ENCODE measurements at places on chromosomes 5 and 9. TPM values are rescaled to one million over a fixed set of nuclear protein-coding genes. Genes with fewer than 3 reads are reported as not detected.

GRCh38 chr9:133355881-133356357 lies 368 bp downstream of the SURF1 start:
- DNase-seq, result no peak

- no peak for DNase-seq
Measured at GRCh38 chr5:93378073-93378472, 202.9 kb downstream of the NR2F1-AS1 start.

- DNase-seq, result no peak
Measured at GRCh38 chr5:60852317-60852716, 8.2 kb upstream of the ELOVL7 start.

DNA sequence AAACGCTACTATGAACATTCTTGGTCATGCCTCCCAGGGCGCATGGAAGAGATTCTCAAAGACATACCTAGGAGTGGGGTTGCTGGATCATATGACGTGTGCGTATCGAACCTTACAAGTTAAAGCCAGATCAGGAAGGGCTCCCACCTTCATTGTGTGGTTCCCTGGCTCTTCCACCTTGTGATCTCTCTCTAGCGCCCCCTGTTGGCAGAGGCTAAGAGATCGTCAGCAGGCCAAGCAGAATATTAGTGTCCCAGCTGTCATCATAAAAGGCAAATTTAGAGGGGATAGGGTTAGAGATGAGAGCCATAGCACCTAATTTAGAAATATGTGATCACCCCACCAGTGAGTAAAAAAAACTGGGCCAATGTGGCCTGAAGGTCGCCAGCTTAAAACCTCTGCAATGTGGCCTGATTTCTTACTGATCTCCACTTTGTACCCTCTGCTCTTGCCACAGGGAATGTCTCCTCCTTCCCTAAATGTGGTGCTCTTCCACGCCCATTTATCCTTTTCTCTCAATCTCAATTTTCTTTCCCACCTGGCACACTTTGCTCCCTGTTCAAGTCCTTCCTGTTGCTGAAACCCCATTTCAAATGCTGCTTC lies 91.7 kb upstream of the SHB start:
- DNase-seq, result no peak

GRCh38 chr5:173232499-173233346 lies 2.3 kb downstream of the NKX2-5 start:
- DNase-seq, result no peak

DNA sequence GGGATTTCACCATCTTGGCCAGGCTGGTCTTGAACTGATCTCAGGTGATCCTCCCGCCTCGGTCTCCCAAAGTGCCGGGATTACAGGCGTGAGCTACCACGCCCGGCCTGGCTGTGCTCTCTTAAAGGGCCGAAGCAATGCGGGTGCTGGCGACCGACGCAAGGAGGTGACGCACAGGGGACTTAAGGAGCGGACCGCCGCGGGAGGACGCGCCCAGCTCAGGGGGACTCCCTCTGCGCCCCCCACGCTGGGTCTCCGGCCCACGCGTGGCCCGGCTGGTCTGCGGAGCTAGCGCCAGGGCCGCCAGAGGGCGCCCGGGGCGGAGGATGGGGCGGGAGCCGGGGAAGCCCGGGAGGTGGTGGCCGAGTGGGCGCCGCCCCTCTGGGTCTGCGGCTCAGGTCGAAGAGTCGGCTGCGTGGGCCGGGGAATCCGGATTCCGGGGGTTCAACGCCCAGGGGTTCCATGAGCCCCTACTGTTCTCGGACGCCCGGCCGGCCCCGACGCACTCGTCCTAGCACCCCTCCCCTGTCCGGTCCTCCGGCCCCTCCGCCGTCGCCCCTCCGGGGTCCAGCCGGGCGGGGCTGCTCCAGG lies 502 bp upstream of the CERCAM start:
- no peak for DNase-seq

DNA sequence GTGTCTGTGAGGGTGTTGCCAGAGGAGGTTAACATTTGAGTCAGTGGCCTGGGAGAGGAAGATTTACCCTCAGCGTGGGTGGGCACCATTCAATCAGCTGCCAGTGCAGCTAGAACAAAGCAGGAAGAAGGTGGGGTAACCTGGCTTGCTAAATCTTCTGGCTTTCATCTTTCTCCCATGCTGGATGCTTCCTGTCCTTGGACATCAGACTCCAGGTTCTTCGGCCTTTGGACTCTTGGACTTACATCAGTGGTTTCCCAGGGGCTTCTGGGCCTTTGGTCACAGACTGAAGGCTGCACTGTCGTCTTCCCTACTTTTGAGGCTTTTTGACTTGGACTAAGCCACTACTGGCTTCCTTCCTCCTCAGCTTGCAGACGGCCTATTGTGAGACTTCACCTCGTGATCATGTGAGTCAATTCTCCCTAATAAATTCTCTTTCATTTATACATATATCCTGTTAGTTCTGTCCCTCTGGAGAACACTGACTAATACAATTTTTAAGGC lies 38.1 kb downstream of the PBX3 start:
- DNase-seq, result no peak

- no peak for DNase-seq
Measured at GRCh38 chr5:83341815-83342334, 129.7 kb upstream of the VCAN start.

- DNase-seq, result no peak
Measured at GRCh38 chr9:121439711-121440664, 59.7 kb downstream of the GGTA1 start.

GRCh38 chr9:77316058-77316457 lies 138.7 kb downstream of the VPS13A start:
- no peak for DNase-seq

DNA sequence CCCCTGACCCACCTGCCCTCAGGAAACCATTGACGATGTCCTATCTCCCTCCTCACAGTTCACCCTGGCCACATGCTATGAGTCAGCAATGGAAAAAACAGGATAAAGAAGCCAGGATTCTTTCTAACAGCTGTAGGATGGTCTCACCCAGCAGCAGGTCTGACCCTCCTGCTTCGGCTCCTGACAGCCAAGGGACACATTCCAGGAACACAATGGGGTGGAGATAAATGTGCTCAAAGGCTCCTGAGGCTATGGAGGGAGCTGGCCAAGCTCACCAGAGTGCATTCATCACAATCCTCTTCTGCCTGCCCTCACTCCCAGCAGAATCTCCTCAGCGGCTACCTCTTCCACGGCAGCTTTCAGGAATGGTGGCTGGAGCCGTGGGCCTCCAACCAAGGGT lies 170.3 kb downstream of the PJA2 start:
- no peak for DNase-seq

DNA sequence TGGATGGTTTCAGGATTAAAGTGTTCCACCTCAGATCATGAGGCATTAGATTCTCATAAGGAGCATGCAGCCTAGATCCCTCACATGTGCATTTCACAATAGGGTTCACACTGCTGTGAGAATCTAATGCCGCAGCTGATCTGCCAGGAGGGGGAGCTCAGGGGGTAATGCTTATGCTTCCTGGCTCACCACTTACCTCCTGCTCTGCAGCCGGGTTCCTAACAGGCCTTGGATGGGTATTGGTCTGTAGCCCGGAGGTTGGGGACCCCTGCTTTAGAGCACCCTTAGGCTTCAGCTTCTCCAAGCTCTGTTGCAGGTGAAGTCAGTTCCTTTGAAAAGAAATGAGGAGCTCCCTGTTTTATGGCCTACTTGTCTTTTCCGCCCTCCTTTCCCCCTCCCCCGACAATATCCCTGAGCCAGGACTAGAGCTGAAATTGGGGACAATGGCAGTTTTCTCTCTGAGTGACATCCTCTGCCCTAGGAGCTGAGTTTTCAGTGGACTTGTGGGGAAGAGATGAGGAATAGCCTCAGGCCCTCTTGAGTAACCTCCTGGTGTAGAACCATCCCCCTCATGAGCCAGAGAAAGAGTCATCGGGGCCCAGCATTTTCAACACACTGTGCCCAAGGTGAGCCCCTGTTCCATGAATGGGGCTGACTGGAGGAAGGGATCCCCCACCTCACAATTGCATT lies 16.2 kb upstream of the MAT2B start:
- DNase-seq, result no peak

GRCh38 chr5:150347003-150347402 lies 10.5 kb upstream of the TCOF1 start:
- no peak for DNase-seq

DNA sequence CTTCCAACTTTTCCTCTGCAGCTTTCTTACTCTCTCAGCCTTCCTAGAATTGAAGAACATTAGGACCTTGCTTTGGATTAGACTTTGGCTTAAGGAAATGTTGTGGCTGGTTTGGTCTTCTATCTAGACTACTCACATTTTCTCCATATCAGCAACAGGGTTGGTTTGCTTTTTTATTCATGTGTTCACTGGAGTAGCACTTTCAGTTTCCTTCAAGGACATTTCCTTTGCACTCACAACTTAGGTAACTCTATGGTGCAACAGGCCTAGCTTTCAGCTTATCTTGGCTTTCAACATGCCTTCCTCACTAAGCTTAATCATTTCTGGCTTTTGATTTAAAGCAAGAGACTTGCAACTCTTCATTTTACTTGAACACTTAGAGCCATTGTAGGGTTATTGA lies 153.1 kb downstream of the CCDC192 start:
- no peak for DNase-seq

DNA sequence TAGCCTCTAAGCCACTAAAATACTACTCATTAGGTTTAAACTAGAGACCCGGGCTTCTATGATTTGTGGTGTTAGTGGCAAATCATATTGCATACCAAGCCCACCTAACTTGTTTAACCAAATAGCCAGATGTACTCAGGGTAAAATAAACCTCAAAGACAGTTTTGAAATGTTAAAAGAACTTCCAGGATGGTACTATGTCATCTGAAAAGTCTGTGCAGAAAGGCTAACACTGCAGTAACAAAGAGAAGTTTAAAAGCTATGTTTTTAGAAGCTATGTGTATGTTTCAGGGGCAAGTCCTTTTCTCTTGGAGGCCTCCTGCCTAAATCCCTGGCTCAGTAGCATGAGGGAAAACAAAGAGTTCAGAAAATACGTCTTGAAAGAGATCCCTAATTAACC lies 84.9 kb upstream of the IL7R start:
- no peak for DNase-seq

GRCh38 chr9:131407717-131408195 lies 13.9 kb downstream of the PRRC2B start:
- no peak for DNase-seq

DNA sequence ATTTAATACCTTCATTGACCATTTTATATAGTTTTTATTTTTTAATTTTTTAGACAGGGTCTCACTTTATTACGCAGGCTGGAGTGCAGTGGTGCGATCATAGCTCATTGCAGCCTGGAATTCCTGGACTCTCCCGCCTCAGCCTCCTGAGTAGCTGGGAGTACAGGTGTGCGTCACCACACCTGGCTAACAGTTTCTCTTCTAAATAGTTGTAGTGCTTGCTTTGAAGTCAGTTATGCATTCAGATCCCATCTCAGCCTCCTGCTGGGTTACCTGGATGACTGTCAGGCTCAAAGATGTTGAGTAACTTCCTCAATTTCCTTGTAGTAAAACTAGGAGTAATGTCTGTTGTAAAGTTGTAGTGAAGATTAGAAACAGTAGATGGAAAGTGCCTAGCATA lies 21.4 kb downstream of the SNX18 start:
- no peak for DNase-seq

DNA sequence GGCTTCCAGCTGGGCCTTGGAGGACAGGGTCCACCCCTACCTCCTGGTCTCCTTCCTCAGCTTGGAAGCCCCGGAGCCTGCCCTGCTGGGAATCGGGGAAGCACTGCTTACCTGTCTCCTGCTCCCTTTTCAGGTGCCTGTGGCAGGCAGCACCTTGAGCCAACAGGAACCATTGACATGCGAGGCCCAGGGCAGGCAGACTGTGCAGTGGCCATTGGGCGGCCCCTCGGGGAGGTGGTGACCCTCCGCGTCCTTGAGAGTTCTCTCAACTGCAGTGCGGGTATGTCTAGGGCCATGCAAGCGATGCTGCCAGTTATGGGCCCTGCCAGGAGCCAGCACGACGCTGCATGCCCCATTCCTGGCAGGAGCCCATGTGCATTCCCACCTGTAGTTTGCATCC lies 3.8 kb upstream of the CACFD1 start:
- no peak for DNase-seq

- no peak for DNase-seq
Measured at GRCh38 chr9:135782946-135783345, 81.0 kb downstream of the KCNT1 start.

DNA sequence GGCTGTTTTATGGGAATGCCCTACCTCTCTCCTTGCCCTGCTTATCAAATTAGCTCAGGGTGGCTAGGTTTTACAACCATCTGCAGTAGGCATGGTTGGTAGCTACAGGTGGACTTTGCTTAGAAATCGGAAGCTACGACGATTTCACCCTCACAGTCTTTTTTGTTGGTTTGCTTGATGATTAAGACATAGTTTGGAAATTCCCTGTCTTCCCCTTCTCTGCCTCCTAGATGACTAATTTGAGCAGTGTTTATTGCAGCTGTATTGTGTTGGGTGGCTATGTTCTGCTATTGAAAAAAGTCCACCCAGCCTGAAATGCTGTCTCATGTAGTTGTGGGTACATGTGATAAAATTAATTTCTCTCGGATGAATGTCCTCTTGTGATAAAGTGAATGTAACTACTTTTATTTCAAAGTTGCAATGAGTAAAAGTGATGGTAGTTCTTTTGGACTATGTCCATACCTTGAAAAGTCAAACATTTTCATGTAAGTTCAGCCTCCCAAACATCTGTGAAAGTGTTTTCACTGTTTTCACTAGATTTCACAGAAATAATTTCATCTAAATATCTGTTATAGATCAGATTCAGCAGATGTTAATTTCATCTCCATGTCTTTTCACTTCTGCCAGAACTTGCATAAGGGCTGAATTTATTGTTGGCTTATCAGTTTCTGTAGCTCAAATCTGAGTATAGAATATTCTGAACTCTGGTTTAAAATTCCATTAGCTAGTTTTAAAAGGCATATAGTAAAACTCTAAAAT lies 37.3 kb upstream of the FYB1 start:
- DNase-seq, result peak; percentile 56

DNA sequence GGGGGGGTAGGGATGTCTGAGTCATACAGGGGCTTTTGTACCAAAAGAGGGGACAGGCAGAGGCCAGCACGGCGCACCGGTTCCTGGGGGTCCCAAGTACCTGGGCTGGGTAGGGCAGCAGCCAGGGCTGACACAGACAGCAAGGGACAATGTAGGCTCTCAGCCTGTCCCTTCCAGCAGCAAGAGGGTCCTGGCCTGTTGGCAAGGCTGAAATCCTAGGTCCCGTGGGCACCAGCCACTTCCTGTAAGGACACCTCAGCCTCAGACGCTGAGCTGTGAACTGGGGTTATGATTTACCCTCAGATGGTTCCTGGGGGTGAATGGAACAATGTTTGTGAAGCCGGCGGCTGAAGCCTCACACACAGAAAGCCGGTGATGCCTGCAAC lies 41.3 kb downstream of the NACC2 start:
- no peak for DNase-seq

- no peak for DNase-seq
Measured at GRCh38 chr5:120464627-120465435, 731 bp downstream of the PRR16 start.

The ANKRD31 gene
- not detected for total RNA-seq

The ANGPTL2 gene
- 1.6 TPM for total RNA-seq

The C9orf153 gene
- total RNA-seq, result 0.18 TPM

The PIP5K1B gene
- 14.5 TPM for total RNA-seq

The IGIP gene
- total RNA-seq, result 3.1 TPM

The DIPK1B gene
- total RNA-seq, result 0.32 TPM

The GFM2 gene
- 22.1 TPM for total RNA-seq

The OTP gene
- 8.4 TPM for total RNA-seq

The GPR21 gene
- 0.87 TPM for total RNA-seq

The SCGB3A1 gene
- not detected for total RNA-seq

The TLE1 gene
- 0.13 TPM for total RNA-seq

The ARHGEF28 gene
- 0.19 TPM for total RNA-seq
